Heart right ventricle (tissue), 16 donors: ENCODE measurements at places on chromosomes 5 and 9. TPM values are rescaled to one million over a fixed set of nuclear protein-coding genes. Genes with fewer than 3 reads are reported as not detected.

GRCh38 chr9:130433168-130433946, 11.4 kb upstream of the ASS1 start:
- DNase-seq = peak; percentile 64

DNA sequence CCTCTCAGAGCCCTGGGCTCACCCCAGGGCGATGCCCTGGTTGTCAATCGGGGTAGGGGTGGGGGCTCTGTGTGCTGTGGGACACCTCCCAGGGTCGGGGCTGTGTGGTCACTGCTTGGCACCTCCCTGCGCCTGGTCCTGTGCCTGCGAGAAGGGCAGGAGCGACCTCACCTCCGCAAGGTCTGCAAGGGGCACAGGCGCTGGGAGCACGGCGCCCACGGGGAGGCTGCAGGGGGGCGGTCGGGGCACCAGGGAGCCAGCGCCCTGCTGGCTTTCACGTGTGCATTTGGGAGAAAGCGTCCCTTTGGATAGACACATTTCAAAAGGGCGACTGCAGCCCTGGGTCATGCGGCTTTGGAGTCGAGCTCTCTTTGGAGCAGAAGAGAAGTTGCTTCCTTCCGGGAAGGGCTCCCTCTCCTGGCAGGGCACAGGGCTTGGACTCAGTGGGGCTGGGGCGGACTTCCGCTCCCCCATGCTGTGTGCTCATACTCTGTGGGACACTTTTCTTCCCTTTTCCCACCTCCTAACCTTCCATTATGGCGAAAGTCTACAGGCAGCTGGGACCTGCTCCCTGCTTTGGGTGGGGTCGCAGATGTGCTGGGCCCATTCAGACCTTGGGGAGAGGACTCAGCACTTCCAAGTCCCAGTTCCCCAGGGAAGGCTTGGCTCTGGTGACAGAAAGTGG, 52.9 kb upstream of the SLC28A3 start:
- DNase-seq = no peak

GRCh38 chr5:134533115-134533815, 7.8 kb downstream of the JADE2 start:
- DNase-seq = no peak

Gene SH3PXD2B
- 5.4 TPM for total RNA-seq

Gene GPR151
- not detected for total RNA-seq
